ENCODE measurements at places on chromosomes 2 and 18.

GRCh38 chr2:216429428-216429827 lies 17.1 kb downstream of the SMARCAL1 start:
- no peak for DNase-seq

DNA sequence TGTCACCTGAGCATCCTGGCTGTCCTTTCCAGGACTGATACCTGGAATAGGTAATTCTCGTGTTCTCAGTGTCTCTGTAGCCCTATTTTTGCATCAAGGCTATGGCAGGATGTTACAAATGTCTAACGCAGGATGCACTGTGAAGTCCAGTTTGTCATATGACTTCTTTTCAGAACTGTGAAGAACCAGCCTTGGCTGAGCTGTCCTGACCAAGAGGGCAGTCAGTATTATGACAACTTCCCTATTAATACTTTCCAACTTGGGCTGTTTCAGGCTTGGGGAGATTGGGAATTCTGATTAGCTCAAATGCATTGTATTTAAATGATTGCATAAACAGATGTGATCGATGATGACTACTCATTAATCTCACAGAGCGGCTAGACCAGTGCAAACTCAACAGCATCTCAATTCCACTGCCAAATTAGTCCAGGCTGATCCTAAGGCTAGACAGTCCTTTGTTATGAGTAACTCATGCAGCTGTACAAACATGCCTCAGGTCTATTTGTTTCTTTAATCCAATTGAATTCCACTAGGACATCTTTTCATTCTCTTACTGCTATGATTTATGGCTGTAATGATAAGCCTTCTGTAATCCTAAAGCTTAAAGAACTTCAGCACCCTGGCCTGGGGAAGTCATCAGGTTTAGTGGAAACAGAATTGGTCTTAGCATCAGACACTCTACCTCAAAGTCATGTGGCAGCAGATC lies 331.6 kb downstream of the KCNS3 start:
- no peak for DNase-seq

GRCh38 chr2:219497495-219498279 lies 1.0 kb upstream of the GMPPA start:
- DNase-seq, result no peak

GRCh38 chr2:25620077-25620476 lies 53.3 kb downstream of the DTNB start:
- DNase-seq, result no peak

- DNase-seq, result no peak
Measured at GRCh38 chr2:177295484-177295883, 31.0 kb upstream of the NFE2L2 start.

DNA sequence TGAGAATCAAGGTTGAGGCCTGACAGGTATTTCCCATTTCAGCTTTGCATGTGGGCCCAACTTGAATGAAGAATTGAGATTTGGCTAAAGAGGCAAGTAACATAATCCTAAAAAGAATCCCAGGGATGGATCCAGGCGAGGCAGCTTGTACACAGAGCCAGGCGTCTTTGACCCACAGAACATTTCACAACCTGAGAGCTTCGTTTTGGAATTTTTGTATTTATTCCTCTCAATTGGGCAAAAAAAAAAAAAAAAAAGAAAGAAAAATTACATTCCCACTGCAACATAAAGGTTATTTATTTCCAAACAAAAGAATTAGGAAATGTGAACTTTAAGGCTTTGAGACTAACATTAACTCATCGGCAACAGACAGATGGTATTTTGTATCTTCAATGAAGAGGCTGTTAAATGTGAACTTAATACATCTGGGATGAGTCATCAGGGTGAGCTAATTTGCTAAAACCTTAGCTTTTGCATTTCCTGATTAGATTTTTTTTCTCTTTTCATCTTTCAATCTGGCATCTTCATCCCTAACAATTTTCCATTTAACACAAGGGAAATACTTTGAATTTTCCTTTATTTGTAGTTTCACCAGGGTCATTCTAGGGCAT lies 478.5 kb upstream of the TNP1 start:
- DNase-seq, result no peak

Data from T-helper 2 cell (primary cell).